Iris pigment epithelial cell (primary cell): ENCODE measurements at places on chromosomes 4 and X.

DNA sequence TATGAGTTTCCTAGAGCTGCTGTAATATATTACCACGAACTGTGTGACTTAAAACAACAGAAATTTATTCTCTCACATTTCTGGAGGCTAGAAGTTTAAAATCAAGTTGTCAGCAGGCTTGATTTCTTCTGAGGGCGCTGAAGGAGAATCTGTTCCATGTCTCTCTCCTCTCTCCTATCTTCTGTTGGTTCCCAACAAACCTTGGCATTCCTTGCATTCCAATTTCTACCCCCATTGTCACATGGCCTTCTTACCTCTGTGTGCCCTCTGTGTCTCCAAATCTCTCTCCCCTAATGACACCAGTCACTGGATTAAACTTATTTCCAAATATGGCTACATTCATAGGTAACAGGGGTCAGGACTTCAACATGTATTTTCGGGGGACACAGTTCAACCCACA is 672.7 kb downstream of the RPA4 start:
- DNase-seq: no peak

GRCh38 chr4:73895201-73896175 is 26.3 kb downstream of the CXCL1 start:
- DNase-seq: peak; percentile 43

DNA sequence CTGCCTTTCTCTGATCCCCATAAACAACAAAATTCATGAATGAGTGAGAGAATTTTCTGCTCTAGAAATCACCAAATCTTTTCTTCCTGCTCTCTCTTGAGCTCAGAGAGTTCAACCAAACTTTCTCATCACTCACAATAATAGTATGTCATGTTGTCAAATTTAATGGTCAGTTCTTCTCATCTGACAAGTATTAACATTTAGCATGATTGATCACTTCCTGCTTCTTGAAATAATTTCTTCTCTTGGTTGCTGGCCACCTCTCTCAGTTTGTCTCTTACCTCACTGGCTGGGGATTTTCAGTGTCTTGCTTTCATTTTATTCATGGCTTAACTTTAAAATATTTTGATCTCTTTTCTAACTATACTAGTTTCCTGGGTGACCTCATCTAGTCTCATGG is 25.5 kb upstream of the FGF5 start:
- DNase-seq: peak; percentile 61

DNA sequence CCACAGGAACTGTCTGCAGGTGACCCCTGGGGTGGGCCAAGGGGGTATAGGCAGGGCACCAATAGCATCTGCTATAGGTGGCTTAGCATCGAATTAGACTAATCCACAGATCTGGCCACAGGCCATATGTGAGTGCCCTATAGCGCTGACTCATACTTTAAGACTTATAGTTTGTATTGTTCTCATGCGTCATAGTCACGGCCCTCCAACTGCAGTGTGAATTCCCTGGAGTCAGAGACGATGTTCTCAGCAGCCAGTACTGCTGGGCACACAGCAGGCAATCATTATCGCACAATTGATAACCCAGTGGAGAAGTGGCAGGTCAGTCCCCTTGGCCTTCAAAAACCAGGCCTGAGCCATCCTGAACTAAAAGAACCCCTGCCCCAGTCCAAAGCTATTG is 58.1 kb downstream of the ADGRG2 start:
- peak; percentile 53 for DNase-seq

DNA sequence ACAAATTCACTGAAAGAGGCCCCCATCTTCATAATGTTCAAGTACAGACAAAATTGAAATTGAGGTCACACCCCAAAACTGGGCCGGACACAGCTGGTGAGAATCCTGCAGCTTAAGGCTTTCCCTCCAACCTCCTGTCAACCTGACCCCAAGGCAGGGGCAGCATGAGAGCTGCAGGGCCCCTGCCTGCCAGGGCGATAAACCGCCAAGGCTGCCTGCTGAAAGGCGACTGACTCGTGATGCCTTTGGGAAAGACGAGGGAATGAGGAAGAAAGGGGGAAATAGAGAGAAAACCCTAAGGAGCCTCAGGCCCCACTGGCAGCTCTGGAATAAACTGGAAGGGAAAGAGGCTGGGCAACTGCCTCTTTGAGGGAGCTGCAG is 7.3 kb upstream of the IRAK1 start:
- no peak for DNase-seq

DNA sequence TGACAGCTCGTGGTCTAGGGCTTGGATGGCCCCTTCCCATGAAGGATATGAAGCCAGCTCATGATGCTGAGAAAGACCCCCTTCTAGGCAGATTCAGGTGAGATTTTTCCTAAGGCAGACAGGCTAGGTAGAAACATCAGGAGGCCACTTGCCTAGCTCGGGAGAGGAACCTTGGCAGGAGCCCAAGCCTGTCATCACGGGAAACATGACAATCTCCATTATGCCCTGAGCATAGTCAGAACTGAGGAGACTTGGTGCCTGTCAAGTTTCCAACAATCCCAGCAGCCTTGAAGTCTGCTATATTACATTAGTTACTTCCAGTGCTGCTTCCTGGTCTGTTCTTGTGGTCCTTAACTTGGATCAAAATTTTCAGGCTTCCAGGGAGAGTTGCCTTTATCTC is 18.7 kb upstream of the WDR1 start:
- no peak for DNase-seq

DNA sequence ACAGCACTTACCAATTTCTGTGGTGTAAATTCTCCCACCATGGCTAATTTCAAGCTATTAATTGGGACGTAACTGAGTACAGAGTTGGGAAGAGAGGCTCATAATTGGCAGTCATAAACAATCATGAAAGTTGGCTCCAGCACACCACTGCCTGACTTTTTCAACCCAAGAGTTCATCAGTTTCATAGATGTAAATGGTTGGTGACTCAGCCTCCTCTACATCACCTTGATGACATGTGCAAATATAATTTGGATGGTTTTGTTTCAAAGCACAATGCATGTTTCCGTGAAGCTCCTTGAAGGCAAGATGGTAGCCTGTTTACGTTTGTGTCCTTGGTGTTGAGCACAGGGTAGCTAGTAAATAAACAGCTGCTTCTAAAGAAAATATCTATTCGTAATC is 235.1 kb downstream of the LDB2 start:
- DNase-seq: no peak

DNA sequence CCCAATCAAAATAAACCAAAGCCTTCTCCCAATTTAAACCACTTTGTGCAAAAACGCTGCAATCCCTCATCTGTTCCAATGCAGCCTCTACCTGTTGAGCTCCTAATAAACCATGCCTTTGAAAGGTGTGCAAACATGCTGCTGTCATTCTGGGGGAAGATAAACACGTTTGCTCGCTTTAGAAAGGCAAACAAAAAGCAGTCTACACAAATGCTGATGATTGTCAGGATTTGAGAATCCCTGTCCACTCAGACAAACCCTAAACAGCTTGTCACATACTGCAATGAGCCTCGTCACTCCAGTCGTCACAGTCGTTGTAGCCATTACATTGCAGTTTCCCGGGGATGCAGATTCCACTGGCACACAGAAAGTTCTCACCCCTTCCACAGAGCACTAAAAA is 145.2 kb downstream of the CORIN start:
- no peak for DNase-seq

DNA sequence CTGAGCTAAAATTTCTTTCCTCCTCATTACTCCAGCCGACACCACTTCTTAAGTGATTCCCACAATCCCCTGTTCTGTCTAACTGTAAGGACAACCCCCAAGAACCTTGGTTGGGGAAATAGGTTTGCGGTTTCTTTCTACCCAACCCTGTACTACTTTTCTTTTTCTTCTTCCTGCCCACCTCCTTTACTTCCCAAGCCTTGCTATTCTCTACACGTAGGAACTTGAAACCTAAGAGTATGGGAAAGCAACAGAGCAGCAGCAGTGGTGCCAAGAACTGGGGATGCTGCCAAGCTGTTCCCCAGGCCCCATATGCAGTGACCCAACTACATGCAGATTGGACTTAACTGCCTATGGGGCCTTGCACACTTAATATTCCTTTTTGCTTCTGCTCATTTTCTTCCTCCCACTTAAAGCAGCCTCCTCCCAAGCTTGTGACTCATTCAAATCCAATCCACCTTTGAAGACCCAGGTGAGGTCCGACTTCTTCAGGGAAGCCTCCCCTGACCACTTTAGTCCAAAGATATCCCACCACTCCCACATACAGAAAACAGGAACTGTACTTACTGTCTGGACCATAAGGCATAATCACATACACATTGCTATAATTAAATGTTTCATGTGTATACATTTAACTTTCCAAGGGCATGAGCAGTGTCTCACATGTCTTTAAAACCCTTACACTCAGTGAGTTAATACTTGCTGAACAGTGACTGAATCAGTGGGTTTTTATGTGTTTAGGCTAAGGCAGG is 1.7 kb downstream of the FAM120C start:
- peak; percentile 44 for DNase-seq

DNA sequence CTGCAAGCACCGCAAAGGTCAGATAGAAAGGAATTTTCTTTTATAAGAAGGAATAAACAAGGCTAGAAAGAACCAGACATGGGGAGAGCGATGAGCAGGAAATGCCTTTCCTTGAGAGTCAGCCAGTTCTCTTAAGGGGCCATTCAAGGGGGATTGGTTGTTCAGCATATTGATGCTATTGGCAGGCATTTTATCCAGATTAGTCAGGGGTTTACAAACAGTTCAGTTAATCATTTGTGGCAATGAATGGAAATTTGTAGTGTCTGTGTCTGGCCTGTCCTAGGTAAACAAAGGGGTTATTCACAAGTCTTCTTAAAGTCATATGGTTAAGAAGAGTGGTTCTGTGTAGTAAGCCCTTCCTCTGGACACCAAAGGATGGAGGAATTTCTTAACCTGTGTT is 184.7 kb upstream of the FRMPD4 start:
- peak; percentile 95 for DNase-seq

DNA sequence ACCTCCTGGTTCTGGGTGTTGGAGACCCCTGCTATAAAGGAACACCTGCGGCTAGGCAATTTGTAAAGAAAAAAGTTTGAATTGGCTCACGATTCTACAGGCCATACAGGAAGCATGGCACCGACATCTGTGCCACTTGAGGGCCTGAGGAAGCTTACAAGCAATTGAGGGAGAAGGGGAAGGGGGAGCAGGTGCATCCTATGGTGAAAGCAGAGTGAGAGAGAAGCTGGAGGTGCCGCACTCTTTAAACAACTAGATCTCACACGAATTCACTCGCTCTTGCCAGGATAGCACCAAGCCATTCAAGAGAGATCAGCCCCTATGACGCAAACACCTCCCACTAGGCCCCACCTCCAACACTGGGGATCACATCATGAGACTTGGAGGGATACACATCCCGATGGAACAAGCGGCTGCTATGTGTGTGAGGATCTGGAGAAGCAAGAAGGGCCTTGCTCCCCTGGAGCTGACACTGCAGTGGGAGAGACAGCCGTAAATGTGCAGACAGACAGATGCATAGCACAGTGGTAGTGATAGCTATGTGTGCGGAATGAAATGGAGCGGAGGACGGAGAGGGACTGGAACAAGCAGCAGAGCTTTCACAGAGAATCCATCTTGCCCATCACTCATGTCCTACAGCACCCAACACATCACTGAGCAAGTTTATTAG is 60.7 kb upstream of the HELT start:
- DNase-seq: no peak

GRCh38 chr4:98784947-98785706 is 126.7 kb upstream of the TSPAN5 start:
- no peak for DNase-seq

DNA sequence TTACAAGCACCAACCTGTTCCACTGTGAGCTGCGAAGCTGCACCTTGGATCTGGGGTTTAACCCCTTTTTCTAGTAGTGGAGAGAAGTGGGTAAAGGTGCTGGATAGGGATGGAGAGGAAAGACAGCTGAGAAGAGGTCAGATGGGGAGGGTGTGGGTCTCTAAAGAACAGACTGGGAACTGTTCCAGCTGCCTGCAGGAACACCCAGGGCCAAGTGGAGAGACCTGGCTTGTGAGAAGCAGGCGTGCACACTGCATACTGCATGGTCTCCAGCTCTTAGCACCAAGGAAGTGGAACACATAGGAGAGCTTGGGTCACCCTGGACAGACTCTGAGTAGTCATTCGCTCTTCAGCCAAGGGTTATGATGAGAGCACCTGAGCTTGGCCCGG is 16.1 kb downstream of the BCOR start:
- DNase-seq: no peak

DNA sequence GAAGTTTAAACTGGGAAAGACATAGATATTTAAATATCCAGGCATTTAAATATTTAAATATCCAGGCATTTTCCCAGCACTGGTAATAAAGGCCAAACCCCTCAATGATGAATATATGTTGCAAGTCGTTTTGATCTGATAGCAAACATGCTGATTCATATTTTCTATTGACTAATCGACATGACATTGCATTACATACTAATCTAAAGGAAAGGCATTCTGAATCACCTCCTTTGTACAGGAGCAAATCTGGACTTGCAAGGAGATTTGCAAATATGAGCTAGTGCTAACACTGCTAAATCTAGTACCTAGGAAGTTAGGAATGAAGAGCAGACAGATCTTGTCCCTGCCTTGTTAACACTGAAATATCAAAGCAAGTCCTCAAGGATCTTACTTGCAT is 207.3 kb downstream of the SLC7A11 start:
- peak; percentile 91 for DNase-seq

GRCh38 chr4:173862754-173863153 is 332.7 kb upstream of the HAND2 start:
- DNase-seq: no peak

DNA sequence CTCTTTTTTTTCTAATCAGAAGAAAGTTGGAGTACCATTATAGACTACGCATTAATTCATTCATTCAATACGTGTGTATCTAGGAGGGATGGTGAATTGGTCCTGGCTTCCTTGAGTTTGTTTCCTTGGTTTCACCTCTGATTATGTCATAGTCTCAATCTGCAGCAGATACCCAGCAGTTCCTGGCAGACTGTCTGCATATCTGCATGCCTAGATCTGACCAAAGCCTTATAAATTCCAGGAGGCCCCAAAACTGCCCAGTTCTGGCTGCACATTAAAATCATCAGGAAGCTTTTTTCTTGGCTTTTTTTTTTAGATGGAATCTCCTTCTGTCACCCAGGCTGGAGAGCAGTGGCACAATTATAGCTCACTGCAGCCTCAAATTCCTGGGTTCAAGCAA is 27.2 kb upstream of the SLC34A2 start:
- DNase-seq: no peak

DNA sequence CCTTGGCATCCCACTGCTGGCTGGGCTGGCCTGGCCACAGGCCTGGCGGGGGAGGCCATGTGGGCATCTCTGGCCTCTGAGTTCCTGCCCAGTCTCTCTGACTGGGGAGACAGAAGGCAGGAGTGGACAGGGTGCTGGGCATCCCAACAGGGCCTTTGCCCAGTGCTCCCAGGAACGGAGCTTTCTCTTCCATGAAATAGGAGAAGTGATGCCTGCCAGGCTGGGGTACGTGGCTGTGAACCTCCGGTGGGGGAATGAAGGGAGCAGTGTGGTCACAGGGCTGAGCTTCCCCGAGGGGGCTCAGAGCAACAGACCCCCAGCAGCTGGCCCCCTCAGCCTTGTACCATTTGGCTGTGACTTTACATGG is 40.4 kb upstream of the HMX1 start:
- DNase-seq: no peak

DNA sequence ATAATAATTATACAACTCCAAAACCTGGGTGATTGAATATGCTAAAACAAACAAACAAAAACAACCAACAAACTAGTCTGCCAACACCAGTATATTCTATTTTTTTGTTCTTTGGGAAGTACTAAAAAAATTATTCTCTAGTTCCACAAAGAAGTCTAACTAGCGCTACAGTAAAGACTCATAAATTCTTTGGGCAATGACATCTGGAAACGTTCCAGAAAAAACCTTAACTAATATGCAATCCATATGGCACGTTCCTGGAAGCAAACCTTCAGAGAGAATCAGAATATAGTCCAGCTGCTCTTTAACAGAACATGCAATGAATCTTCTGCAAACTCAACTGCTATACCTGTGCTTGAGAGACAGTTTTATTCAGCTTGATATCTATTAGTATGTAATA is 500.1 kb downstream of the TRAM1L1 start:
- DNase-seq: no peak
